Amniotic stem cell (primary cell): ENCODE measurements at places on chromosomes 11 and 22.

- DNase-seq: no peak
Measured at GRCh38 chr11:17014833-17015626, 816 bp upstream of the PLEKHA7 start.

DNA sequence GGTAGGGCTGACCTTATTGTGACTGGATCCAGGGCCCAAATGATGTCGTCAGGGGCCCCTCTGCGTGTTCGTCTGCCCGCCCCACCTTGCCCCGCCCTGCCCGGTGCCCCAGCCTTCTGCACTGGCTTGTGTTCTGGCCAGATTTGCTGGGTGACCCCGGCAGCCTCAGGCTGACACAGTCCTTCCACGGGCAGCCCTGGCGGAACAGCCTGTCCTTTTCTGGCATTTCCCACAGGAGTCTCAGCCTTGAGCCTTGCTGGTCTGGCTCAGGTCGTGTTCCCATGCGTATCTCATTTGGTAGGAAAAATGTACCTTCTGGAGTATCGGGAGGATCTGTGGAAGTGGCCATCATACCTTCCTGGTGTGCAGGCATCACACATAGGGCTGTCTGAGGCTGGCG, 31.0 kb downstream of the IGHMBP2 start:
- no peak for DNase-seq

DNA sequence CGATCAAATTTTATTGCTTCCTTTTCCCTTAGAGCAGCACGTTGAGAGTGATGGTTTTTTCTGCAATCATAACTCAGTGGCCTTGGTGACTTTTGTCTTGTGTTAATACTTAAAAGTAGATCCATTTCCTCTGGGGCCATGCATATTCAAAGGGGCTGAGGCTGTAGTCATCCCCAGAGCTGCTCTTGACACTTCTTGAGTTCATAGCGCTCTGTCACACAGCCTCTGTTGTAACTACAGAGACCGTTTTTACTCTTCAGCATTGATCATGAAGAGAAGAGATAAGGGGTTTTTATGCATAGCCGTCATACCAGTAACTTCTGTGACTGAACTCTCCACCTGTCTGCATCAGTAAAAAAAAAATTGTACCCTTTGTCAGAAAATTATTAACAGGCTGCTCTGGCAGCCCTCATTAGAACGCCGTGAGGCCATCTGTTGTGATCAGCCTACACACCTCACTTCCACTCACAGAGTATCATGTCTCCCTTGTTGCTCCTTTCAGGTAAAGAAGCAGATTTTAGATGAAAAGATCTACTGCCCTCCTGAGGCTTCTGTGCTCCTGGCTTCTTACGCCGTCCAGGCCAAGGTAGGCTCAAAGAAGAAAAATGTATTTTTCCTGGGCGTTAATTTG, 38.4 kb downstream of the NF2 start:
- no peak for DNase-seq

GRCh38 chr11:70305501-70305900, 35.0 kb downstream of the PPFIA1 start:
- no peak for DNase-seq

DNA sequence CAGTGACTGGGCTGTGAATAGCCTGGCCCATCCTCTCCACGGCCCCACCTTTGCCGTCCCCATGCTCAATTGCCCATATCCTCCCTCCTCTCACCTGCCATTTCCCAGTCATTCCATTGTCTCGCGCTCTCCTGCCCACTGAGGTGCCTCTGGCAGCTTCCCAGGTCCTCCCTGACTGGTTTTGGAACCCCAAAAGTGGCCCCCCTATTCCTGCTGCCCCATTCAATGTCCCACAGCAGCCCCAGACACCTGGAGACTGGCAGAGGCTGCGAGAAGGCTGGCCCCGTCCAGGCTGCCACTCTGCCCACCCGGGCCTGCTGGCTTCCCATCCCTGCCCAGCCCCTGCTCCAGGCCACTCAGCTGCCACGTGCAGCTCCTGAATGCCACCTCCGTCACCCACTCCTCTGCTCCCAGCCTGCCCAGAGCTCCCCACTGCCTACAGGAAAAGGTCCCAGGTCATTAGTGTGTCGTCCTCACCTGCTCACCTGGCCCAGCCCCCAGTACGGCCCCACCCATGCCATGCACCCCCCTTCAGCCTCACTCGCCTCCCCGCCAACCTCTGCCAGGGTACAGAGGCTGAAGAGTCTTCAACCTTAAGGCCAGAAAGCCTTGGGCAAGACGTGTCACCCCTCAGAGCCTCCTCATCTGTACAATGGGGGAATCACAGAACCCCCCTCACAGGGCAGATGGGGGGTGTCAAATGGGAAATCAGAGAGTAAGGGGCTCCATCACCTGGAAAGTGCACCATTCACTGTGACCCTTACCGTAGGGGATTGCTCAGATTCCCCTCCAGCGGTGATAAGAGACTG, 37.5 kb downstream of the KCNJ4 start:
- DNase-seq: no peak

GRCh38 chr22:24763872-24764485, 10.5 kb downstream of the PIWIL3 start:
- DNase-seq: no peak

DNA sequence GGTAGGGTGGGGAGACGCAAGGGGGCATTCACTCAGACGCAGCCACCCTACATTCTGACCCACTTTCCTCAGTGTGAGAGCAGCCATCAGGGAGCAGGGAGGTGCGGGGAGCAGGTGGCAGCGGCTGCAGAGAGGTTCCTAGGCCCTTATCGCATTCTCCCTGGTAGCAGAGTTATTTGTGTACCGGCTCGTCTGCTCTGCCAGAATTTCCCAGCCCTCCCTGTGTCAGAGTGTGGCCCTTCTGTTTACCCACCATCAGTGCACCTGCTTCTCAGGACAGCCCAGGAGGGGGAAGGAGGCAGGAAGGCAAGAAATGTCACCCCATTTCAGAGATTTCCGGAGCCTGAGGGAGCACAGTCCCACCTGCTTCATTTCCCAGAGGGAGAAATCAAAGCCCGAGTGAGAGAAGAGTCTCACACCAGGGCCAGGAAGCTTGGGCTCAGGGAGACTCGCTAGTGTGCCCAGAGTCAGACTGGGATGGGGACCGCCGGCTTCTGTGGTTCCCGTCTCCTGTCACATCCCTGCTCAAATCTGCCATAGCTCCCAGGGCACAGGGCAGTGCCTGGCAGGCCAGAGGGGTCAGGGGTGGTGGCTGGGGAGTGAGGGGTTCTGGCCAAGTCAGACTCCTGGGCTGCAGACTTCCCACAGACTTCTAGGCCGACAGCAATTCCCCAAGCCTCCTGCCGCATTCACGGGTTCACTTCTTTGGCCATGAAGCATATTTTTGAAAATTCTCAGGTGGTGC, 49.7 kb downstream of the ARRB1 start:
- no peak for DNase-seq
